Activated CD4-positive, alpha-beta T cell treated with anti-CD3 and anti-CD28 coated beads, Interleukin-2, amount 10 ng/mL, durations not matched to agents 7 days and 5 days (primary cell): ENCODE measurements at places on chromosomes 13 and 19. TPM values are rescaled to one million over a fixed set of nuclear protein-coding genes. Genes with fewer than 3 reads are reported as not detected.

Gene MYH14
- total RNA-seq: not detected

Gene EVI5L
- 11.2 TPM for total RNA-seq

Gene BSPH1
- not detected for total RNA-seq

Gene KL
- 0.25 TPM for total RNA-seq

Gene IZUMO2
- total RNA-seq: not detected

Gene LGI4
- total RNA-seq: 0.37 TPM

Gene HCN2
- total RNA-seq: 3.2 TPM

Gene IQCN
- total RNA-seq: 7.2 TPM

Gene PROZ
- 0.19 TPM for total RNA-seq

DNA sequence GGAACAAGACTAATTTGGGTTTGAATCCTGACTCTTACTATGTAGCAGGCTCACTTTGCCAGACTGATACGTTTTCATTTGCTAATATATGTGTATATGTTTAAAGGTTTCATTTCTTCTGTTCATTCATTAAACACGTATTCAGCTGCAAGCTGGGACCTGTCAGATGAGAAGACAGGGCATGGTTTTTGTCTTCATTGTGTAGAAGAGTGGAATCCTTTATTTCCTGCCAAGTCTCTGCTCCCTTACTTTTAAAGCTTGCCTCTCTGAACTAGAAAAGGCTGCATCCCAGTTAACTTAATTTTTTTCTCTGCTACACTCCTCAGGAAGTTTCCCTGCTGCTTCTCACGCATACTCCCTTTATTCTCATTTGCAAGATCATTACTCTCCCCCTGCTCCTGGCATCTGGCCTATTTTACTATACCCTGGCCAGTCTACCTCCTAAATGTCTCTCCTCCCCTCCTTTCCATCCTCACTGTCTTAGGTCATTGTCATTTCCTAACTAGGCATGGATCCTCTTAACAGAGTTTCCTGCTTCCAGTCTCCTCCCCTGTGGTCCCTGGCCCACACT, 141.0 kb upstream of the TMTC4 start:
- H3K27ac ChIP-seq: no peak overlapping the region
- H3K4me1 ChIP-seq: no peaks in the 10 kb centered on the region
- H3K36me3 ChIP-seq: no peaks in the 10 kb centered on the region
- no peak for DNase-seq
- no peak overlapping the region for H3K4me3 ChIP-seq
- peaks cover 17% of the 10 kb centered on the region for H3K27me3 ChIP-seq

DNA sequence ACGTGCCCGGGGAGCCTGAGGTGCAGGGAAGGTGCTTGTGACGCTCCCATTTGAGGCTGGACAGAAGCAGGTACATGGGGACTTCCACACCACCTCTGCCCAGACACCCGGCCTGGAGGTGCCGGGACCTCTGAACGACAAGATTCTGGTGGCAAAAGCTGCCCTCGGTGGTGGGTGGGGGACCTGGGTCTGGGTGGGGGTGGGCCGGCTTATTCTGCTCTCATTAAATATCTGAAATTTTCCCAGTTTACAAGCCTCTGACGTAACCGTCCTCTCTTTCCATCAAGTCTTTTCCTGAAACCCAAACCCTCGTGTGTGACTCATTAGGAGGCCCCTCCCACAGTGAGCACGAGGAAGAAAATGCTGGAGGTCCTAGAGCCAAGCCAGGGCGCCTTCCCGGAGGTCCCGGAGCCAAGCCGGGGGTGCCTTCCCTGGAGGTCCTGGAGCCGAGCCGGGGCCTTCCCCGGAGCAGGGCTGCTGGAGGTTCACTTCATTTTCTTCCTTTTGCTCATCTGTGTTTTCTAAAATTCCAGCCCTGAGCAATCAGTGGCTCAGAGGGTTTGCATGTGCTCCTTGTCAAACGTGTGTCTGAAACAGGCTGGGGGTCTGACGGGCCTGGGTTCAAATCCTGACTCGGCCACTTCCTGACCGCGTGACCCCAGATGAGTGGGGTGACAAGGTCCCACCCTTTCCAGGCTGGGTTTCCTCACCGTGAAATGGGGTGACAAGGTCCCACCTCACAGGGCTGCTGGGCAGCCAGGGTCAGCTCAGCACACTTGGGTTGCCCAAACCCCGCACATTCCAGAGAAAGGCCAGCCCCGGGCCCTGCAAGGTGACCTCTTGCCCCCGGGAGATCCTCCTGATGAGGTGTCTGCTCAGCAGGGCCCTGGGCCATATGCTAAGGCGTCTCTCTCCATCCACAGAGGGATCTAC, 10.0 kb downstream of the CFD start:
- no peak overlapping the region for H3K4me3 ChIP-seq
- no peaks in the 10 kb centered on the region for H3K27me3 ChIP-seq
- peaks cover 22% of the 10 kb centered on the region for H3K36me3 ChIP-seq
- peak overlapping the region; percentile 64 for H3K27ac ChIP-seq
- peaks cover 13% of the 10 kb centered on the region for H3K4me1 ChIP-seq

- H3K27ac ChIP-seq: no peak overlapping the region
- no peaks in the 10 kb centered on the region for H3K36me3 ChIP-seq
- no peak for DNase-seq
- no peak overlapping the region for H3K4me3 ChIP-seq
These were observed 13.4 kb downstream of the SERP2 start for GRCh38 chr13:44386913-44387556.

- no peaks in the 10 kb centered on the region for H3K4me1 ChIP-seq
- no peaks in the 10 kb centered on the region for H3K36me3 ChIP-seq
- no peak overlapping the region for H3K27ac ChIP-seq
These were observed 21.1 kb downstream of the CEACAM8 start for GRCh38 chr19:42573642-42574041.

GRCh38 chr13:24056616-24057137, 103.8 kb upstream of the SPATA13 start:
- no peak overlapping the region for H3K27ac ChIP-seq
- H3K4me3 ChIP-seq: no peak overlapping the region
- H3K27me3 ChIP-seq: peaks cover 9% of the 10 kb centered on the region
- no peaks in the 10 kb centered on the region for H3K36me3 ChIP-seq
- H3K4me1 ChIP-seq: peaks cover 7% of the 10 kb centered on the region

DNA sequence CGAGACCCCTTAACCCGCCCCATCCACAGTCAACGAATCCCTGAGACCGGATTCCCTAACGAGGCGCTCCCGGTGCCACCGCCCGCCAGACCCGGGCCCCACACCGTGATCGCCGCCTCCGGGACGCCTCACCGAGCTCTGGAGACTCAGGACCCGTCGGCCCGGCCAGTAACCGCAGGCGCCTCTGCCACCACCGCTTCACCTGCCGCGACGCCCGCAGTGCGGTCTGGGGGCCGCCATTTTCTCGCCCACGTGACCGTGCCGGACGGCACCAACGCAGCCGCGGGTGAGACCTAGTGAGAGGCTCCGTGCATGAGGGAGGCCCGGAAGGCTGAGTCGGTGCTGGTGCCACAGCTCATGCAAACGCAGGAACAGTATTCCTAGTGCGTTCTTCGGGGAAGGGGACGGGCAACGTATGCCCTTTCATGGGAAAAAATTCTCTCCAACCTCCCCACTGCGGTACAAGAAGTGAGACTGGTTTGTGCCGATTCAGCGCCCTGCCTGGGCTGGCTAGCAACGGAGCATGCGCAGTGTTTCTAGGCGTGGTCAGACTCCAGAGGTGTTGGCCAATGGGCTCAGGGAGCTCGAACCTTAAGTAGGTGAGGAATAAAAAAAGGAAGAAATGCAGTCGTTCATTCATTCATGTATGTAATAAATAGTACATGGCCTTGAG, at the start of gene DOHH:
TSS of gene DOHH (minus strand) at position 246 of the 673 bp plus-strand sequence. CDS start 3,860 bp downstream, outside the sequence.
- H3K4me1 ChIP-seq: peaks cover 31% of the 10 kb centered on the region
- H3K36me3 ChIP-seq: peaks cover 15% of the 10 kb centered on the region
- H3K4me3 ChIP-seq: peak within 1 kb of the TSS; percentile 83
- peak within 1 kb of the TSS; percentile 98 for H3K27ac ChIP-seq
- DNase-seq: peak; percentile 96
- no peaks in the 10 kb centered on the region for H3K27me3 ChIP-seq

- no peak for DNase-seq
- H3K4me3 ChIP-seq: no peak overlapping the region
- peaks cover 2% of the 10 kb centered on the region for H3K27me3 ChIP-seq
- no peak overlapping the region for H3K27ac ChIP-seq
- no peaks in the 10 kb centered on the region for H3K36me3 ChIP-seq
These were observed 36.2 kb downstream of the C13orf46 start for GRCh38 chr13:113937527-113938180.

- no peak overlapping the region for H3K27ac ChIP-seq
- no peak for DNase-seq
- no peaks in the 10 kb centered on the region for H3K27me3 ChIP-seq
- peaks cover 72% of the 10 kb centered on the region for H3K36me3 ChIP-seq
- H3K4me3 ChIP-seq: no peak overlapping the region
These were observed 4.3 kb downstream of the N4BP2L1 start for GRCh38 chr13:32423592-32423991.

DNA sequence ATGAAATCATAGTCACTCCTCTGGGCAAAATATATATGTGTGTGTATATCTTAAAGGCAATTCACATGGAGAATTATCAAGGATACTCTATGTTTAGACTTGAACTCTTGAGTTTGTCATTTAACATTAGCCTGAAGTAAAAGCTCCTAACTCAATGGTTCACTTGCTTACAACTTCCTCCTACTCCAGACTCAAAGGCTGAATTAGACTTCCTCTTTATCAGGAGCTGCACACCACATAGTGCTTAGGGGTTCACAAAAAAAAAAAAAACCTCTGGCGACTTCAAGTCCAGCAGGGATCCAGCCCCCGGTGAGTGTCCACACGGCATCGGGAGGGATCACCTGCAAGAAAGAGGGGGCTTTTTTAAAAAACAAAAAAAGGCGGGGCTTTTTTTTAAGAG, 68.2 kb upstream of the LSM14A start:
- H3K4me3 ChIP-seq: no peak overlapping the region
- no peaks in the 10 kb centered on the region for H3K36me3 ChIP-seq
- H3K27me3 ChIP-seq: peaks cover 5% of the 10 kb centered on the region
- no peaks in the 10 kb centered on the region for H3K4me1 ChIP-seq
- no peak overlapping the region for H3K27ac ChIP-seq

DNA sequence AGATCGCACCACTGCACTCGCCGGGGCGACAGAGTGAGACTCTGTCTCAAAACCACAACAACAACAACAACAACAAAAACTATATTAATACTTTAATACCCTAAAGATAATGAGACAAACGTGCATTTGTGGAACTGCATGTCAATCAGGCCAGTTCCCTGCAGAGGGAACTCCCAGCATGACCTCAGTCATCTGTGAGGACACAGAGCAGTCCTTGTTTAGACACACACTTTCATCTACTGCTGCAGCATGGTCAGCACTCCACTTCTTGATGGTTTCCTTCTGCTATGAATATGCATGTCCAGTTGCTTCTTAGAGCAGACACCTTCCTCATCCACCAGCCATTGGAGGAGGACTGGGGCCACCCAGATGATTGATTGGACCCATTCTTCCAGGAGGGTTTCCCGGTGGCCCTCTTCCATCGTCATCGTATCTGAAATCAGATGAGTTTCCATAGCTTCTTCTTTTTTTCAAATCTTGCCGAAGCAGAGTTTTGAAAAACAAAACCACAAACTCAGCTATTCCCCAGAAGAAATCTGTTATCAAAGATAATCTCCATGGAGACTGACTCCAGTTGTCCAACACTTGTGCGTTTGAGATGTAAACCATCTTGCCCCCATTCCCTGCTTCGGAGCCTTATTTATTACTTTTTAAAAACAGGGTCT, 26.5 kb downstream of the ZNF607 start:
- peaks cover 10% of the 10 kb centered on the region for H3K4me1 ChIP-seq
- H3K4me3 ChIP-seq: no peak overlapping the region
- H3K27me3 ChIP-seq: no peaks in the 10 kb centered on the region
- peaks cover 21% of the 10 kb centered on the region for H3K36me3 ChIP-seq
- H3K27ac ChIP-seq: no peak overlapping the region
- DNase-seq: no peak

DNA sequence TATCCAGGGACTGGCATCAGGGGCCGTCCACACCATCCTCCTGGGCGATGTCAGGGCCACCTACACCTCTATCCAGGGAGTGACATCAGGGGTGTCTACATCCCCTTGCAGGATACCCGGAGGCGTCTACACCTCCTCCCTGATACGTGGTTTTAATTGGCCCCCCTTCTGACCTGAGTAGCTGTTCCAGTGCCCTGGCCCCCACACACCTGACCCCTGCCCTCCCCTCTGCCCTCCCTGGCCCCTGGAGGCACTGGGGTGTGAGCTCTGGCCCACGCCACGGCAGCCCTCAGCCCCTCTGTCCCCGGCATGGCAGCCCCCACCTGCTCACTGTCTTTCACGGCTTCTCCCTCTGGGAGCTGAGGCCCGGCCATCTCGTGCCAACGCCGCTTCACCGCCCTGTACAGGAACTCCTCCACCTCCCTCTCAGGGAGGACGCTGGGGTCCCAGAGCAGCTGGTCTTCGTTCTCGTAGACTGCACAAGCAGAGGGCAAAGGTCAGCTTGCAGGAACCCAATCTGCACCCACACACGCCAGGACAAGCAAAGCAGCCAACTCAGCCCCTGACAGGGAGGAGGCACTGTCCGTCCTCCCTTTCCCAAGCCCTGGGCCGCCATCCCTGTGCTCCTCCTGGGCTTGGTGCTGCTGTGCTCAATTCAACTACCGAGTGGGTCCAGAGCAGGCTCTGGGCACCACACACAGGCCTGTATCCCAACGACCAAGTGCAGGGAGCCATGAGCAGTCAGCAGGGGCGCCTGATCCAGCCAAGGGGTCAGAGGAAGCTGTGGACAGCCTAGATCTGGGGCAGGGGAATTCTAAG, 22.2 kb upstream of the PLPP2 start:
- H3K27me3 ChIP-seq: no peaks in the 10 kb centered on the region
- H3K27ac ChIP-seq: no peak overlapping the region
- no peak for DNase-seq
- peaks cover 3% of the 10 kb centered on the region for H3K4me1 ChIP-seq
